Stimulated activated CD4-positive, alpha-beta T cell treated with anti-CD3 and anti-CD28 coated beads, Interleukin-4, amount 100 ng/mL, for 1 hour (primary cell): ENCODE measurements at places on chromosomes 6 and 20.
A peak's percentile ranks its signal among the peaks of the same experiment; 100 is the strongest.

DNA sequence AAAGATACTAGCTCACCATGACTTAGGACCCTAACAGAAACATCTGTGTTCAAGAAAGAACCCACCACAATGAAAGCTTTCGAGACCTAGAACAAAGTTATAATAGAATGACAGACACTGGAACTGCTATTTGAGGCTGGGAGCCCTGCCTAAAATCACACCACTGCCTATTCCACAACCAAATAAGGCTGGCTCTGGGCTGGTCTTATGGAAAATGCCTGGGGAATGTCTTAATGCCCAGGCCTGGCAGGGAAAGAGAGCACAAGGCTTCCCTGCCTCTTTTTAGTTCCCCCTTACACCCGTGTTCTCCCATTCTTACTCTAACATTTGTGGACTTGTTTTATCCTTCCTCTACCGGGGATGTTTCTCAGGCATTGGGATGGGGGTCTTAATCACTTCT, 5.6 kb upstream of the METTL24 start:
- no peak for DNase-seq

DNA sequence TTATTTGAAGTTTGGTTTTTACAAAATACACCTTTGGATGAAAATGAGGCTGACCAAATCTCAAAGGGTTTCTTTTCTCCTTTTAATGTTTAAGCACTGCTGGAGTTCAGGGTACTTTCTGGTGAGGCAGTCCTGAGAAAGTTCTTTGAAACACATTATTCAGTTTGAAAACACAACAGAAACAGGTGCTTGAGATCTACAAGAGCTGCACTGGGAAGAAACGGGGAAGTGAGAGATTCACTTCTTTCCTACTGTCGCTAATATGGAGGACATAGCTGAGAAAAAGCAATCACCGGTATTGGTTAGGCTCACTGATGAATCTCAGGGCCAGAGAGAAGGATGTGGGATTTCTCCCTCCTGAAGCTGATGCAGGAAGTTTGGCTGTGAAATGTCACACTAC, 22.9 kb upstream of the TMEM170B start:
- DNase-seq, result no peak

DNA sequence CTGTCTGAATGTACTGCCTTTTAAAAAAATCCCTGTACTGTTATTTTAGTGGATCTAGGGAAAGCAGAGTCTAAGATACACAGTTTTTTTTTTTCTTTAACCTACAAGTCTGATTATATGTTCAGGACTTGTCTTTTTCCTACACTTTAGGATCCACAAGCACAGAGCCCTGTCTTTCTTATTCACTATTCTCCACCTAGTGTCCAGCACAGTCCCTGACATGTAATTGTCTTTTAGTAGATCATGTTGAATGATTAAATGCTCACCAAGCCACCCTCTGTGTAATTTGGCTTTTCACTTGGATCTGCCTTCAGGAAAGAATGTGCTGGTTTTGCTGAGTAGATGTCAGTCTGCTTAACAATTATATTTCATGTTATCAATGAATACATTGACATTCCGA, 35.8 kb upstream of the YWHAB start:
- DNase-seq, result no peak

DNA sequence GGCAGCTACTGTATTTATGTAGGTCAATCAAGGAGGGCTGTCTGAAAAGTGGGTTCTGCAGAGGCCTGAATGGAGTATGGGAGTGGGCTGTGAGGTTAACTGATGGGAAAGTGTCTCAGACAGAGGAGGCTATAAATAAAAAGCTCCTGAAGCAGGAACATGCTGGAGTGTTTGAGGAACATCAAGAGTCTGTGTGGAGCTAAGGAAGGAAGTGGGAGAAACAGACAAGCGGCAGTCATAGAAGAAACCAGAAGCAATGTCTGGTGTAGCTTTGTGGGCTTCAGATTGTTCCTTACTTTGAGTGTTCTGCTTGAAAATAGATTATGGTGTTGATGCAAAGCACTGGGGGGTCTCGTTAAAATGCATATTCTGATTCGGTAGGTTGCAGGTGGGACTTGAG, 101.5 kb upstream of the OGFRL1 start:
- no peak for DNase-seq

DNA sequence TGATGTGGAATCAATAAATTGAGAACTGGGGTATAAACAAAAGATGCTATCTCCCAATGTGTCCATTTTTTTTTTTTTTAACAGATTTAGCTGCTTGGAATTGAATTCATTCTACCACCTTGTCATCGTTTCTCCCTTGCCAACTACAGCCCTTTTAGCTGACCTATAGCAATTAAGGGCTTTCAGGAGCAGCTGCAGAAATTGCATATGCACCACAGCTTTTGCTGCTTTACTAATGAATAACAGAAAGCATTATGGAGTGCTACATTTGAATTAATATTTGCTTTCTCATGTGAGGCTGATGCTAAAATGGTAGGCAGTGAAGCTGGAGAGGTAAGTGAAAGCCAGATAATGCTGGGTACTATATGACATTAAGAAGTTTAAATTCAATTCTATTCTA, 5.7 kb downstream of the SESN1 start:
- no peak for DNase-seq

- no peak for DNase-seq
These were observed 70.0 kb downstream of the PSMG4 start for GRCh38 chr6:3328796-3329195.

- DNase-seq, result no peak
These were observed 85.1 kb upstream of the PTPN1 start for GRCh38 chr20:50425076-50425475.

GRCh38 chr6:14567842-14568241, 450.3 kb downstream of the CD83 start:
- no peak for DNase-seq

- DNase-seq, result no peak
These were observed 108.7 kb upstream of the TMEM170B start for GRCh38 chr6:11428895-11429294.

DNA sequence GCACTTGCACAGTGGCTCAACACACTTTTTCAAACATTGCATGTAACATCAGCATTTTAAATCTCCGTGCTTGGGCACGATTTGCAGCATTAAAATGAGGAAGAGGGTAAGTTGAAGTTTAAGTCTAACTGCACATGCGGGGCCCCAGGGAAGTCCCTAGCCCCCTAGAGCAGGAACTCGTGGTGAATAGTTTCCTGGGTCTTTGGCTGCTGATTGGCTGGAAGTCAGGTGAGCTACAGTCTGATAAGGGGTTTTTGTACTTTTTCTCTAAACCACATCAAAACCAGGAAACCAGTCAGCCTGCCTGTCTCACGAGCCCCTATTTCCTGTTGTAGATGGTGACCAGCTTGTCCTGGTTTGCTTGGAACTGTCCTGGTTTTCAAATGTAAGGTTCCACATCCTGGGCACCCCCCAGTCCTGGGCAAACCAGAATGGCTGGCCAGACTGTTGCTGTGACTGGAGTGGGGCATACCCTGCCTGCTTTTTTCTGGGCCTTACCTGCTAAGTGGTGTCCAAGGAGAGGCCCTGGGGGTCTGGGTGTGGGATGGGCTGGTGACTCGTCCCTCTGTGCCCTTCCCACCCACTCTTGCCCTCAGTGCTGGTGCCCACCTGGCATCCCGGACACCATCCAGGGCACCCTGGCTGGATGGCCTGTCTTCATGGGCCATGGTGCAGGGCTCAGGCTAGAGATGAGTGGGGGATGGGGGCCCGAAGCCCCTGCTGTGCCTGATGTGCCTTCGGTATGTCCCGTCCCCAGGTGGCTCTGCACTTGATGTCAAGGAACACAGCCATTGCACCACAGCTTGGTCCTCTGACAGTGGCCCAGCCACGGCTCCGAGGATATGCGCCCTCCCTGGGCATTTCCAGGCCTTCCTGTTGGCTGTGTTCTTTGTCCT, 31.8 kb downstream of the SUN5 start:
- peak; percentile 73 for DNase-seq

DNA sequence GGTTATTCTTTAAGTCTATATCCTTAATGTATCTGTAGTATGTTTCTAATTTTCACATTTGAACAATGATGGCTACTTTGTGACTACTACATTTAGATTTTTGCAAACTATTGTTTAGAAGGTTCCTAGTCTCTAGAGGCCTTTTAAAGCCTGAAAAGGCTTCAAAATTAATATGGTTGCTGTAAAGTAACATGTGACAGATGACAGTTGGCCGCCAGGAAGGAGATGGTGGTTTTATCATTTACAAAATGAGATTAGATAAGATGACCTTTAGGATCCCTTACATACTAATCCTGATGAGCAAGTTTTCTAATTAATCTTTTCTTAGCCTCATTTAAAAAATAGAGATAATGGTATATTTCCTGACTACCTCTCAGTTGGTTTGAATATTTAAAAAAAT, 18.8 kb downstream of the SCAF8 start:
- no peak for DNase-seq

- no peak for DNase-seq
These were observed 43.5 kb upstream of the SCAF8 start for GRCh38 chr6:154689493-154690255.

DNA sequence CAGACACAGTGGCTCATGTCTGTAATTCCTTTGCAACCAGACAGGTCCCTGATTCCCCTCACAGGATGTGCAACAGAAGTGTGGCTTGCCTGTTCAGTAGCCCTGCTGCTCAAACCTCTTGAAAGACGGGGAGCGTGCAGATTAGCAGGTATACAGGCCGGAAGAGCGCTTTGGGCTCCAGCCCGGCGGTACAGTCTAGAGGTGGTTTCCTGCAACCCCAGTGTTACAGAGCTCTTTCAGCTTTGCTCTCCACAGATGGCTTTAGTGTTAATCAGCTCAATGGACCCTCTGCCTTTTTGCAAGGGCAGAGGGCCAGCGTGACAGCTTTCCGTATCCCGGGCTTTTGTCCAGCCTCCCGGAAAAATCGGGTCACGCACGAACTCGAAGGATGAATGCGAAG, 67.2 kb upstream of the TNFRSF21 start:
- no peak for DNase-seq

DNA sequence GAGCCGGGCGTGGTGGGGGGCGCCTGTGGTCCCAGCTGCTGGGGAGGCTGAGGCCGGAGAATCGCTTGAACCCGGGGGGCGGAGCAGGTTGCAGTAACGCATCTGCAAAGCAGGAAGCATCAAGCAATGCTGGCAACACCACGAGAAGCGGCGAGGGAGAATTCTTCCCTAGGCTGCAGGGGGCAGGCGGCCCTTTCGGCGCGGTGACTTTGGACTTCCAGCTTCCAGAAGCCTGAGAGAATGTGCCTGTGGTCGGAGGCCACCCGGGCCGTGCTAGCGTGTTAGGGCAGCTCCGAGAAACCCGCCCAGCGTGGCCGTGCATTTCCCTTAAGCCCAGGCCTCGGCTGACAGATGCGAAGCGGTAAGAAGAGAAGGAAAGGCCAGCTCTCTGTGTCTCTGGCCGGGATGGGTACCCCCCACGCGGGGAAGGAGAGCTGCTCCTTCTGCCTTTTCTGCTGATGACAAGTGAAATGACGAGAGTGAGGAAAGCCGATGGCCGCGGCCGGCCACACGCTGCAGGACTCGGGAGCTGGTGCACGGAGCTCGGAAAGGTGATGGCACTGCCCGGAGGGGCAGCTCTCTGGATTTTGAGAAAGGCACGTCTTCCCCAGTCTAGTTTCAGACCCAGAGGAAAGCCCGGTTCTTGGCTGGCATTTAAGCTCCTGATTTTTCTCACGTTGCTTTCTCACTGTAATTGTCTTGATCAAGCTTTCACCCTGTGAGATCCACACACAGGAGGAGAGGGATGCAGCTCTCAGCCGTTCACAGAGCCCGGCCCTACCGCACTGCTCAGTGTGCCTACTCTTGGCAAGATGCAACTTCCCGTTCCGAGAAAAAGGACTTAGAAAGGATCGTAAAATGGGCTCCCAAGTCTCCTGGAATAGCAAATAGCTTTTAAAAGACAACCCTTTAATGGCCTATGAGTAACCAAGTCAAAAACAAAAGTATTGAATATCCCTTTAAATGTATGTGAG, 68.3 kb upstream of the EXOC2 start:
- DNase-seq, result no peak

DNA sequence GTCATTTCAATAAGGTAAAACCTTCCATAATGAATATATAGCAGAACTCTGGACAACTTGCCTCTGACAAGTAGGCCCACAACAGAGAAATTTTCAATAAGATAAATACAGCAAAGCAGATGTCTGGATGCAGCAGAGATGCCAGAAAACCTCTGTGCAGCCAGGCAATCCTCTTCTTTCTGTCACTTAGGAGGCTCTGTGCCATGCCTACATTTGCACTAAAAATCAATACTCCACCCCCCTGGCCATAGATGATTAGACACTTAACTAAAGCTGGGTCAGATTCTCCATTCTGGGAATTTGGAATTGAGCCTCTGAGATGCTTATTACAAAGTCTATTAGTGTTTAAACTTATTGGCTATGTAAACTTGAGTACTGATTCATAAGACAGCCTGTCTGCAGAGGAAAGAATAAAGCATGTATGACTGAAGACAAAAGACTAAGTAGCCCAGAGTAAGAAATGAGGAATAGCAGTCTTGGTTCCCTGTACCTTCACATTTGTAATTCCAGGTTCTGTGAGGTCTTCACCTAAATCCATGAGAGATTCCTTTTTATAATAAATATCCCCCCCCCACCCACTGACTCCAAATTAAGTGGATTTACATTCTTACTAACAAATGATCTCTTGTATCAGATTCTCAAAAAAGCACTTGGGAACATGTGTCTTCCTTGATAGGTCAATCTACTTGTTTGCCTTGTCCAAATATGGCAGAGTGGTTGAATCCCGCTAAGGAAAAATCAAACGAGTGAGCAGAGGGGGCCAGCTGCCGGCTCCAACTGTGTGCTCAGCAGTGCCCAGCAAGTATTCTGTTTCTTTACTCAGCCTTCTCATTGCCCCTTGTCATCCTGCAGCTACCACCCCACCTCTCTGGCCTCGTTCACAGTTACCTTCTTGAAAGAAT, 20.4 kb downstream of the MAN1A1 start:
- DNase-seq, result no peak

- no peak for DNase-seq
These were observed 65.0 kb upstream of the SIRPA start for GRCh38 chr20:1830240-1830639.

DNA sequence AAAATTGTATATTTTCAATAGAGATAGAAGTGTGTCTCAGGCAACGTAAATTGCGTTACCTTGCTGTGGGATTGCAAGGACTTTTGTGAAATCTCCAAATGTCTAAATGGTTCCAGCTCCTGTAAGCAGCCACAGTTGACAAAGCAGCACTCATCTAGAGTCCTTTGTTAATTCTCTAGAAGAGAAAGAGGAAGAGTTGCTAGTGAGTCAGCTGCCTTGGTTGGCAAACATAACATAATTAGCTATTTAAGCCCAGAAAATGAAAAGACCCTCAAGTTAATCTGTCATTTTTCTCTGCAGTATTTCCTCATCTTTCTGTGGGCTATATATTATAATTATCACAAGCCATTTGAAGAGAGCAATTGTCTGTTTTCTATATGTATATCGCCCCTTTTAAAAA, 66.4 kb upstream of the FABP7 start:
- no peak for DNase-seq

- no peak for DNase-seq
These were observed 44.6 kb downstream of the TOX2 start for GRCh38 chr20:43959079-43959919.

GRCh38 chr6:55601120-55601519, 22.1 kb upstream of the HMGCLL1 start:
- no peak for DNase-seq

GRCh38 chr6:107770541-107770940, 53.6 kb downstream of the SCML4 start:
- DNase-seq, result no peak
